ENCODE measurements at places on chromosomes 6 and 20.

DNA sequence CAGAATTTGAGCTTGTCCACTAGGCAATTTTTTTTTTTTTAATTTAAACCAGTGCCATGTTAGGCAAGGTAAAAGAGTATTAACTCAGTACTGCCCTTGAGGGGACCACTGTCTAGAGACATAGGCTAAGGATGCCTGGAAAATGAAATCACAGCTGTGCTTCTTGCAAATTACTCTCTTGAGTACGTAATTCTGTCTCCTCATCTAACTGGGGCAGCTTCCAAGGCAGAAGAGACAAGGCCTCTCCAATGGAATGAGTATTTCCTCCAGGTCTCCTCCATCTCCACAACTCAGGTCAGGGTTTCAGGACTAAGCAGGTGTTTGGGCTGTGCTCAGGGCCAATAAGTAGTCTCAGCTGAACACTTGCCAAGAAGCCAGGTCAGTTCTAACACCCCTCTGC is 33.8 kb upstream of the MRPS10 start:
- no peak for DNase-seq

GRCh38 chr6:36200998-36201596 is 4.6 kb downstream of the BRPF3 start:
- no peak for DNase-seq

- DNase-seq: no peak
These were observed 397.4 kb downstream of the C6orf118 start for GRCh38 chr6:164911873-164912580.

GRCh38 chr20:5526516-5526915 is 209.8 kb upstream of the PROKR2 start:
- no peak for DNase-seq

DNA sequence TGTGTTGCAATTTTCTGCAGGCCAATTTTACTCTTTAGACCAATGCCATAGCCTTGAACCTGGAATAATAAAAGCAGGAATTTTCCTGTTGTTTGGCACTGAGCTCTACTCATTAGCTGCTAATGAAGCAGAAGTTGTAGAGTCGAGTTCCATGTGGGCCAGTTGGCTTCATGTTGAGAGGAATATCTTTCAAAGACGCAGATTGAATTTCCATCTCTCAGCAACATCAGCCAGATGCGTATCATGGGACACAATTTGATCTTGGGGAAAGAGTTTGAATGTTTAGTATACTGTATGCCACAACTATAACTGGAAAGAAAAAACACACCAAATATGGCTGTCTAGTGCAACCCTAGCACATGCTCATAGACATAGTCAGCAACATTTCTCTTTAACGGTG is 259.6 kb downstream of the BCKDHB start:
- no peak for DNase-seq

DNA sequence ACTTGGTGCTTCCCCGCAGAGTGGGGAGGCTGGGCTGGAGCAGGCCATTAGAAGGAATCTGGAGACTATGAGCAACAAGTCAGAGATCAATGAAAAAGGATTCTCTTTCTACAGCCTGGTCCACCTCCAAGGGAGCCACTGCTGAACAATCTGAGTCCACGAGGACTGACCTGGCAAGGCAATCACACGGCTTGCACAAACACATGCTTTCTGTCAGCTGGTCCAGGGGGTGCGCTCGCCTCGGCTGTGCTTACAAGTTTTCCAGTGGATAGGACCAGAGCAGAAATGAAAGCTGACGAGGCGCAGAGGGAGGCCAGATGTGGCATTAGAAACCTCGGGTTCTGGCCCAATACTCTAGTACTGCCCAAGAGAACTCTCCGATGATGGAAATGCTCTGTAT is 18.1 kb downstream of the KCNK5 start:
- DNase-seq: no peak

DNA sequence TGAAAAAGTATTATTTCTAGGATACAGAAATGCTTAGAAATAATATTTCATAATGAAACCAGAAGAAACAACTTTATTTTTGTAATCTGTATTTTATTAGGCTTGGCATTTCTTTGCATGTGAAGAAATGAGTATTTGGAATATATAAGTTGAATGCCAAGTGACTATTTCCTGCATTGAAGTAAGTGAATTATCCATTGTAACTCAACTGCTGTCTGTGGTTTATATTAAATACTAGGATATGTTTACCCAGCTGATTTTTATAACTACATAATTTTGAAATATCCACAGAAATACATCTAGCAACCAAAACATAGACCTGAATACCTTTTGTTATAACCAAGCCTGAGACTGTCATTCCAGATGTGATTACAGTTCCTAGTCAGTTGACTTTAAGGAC is 207.6 kb downstream of the THBS2 start:
- no peak for DNase-seq

- DNase-seq: no peak
These were observed 315.6 kb upstream of the QKI start for GRCh38 chr6:163098827-163099479.

DNA sequence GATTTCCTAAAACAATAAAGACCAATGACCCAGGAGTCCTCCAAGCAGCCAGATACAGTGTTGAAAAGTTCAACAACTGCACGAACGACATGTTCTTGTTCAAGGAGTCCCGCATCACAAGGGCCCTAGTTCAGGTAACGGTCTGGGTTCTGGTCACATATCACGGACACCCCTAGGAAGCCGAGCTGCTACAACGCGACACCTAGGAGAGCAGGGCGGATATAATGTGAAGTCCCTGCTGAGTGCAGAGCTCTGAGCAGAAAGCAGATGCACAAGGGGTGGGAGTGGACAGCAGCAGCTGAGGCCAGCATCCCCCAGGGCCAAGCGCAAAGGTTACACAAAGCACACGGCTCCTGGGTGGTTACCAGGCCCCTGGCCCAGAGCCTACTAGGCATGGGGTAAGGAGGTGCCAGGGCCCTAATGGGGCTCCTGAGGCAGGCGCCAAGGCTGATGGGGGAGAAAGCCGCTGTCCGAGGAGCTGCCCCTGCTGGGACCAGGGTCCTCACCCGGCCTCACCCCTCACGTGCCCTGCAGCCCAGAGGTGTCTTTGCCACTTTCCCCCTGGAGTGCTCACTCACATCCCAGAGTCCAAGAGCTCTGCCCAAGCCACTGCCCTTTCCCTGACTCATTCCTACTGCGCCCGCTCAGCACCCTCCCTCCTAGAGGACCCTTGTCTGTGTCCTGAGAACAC is 8.4 kb downstream of the CST7 start:
- no peak for DNase-seq

DNA sequence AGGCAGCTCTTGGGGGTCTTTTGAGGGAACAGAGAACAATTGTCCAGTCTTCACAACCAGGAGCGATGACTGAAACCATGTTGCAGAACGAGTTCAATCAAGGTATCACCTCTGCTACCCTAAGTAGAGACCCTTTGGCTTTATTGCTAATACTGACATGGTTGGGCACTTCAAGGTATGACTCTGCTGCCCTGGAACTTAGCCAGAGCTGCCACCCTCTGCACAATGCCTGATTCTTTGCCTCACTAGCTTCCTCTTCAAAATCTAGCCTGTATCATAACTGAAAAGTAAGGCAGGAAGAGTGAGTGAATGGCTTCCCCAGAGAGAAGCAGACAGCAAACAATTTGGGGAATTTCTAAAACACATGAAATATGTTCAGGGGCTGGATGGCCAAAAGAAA is 592.7 kb upstream of the NRSN1 start:
- DNase-seq: no peak

- DNase-seq: no peak
These were observed 74.0 kb downstream of the GRM4 start for GRCh38 chr6:34071884-34072379.

DNA sequence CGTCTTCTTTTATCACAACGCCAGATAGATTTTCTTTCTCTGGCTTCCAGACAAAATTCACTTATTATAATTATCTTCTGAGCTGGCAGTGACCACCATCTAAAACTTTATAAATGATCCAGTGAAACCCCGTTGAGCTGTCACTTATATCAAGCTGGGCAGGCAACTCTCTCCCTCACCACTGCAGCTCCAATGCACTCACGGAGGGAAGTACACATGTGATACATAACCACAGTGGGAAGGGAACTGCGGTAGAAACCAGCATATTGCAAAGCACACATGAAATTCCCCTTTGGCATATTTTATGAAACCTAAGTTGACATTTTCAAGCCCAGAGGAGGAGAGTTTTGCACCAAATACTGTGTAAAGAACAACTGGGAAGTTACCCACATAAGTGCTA is 536.9 kb downstream of the HACE1 start:
- no peak for DNase-seq

DNA sequence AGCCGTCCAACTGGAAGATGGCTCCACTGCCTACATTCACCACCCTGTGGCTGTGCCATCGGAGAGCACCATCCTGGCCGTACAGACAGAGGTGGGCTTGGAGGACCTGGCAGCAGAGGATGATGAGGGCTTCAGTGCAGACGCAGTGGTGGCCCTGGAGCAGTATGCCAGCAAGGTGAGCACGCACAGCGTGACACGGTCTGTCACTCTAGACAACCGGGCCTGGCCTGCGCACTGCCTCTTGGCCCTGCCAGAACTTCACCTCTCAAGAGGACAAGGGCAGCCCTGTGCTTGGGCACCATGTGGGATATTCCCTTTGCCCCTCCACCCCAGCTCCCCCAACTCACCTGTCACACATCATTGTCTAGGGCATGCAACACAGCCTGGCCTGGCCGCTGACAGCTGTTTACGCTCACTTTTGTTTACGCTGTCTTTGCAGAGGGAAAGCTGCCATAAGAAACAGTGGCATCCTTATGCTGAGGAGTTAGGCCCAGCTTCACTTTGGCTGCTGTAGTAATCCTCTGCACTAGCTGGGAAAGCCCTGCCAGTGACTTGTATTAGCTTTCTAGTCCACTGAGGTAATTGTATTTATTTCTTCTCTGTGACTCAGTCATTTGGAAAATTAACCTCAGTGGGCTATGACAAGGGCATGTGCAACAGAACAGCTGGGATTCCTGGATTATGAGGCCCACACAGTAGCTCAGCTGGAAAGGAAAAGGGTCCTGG is 9.8 kb upstream of the DEF6 start:
- DNase-seq: no peak

All from stimulated activated CD4-positive, alpha-beta T cell treated with anti-CD3 and anti-CD28 coated beads, Interleukin-15, amount 100 ng/mL, for 1 hour (primary cell).